ENCODE measurements at places on chromosomes 11 and 22. TPM values are rescaled to one million over a fixed set of nuclear protein-coding genes. Genes with fewer than 3 reads are reported as not detected.

GRCh38 chr11:114180301-114181055 is 115.7 kb upstream of the NNMT start:
- H3K4me3 ChIP-seq, result no peak overlapping the region
- H3K27ac ChIP-seq, result no peak overlapping the region
- peaks cover 47% of the 10 kb centered on the region for H3K27me3 ChIP-seq
- peak; percentile 31 for DNase-seq

DNA sequence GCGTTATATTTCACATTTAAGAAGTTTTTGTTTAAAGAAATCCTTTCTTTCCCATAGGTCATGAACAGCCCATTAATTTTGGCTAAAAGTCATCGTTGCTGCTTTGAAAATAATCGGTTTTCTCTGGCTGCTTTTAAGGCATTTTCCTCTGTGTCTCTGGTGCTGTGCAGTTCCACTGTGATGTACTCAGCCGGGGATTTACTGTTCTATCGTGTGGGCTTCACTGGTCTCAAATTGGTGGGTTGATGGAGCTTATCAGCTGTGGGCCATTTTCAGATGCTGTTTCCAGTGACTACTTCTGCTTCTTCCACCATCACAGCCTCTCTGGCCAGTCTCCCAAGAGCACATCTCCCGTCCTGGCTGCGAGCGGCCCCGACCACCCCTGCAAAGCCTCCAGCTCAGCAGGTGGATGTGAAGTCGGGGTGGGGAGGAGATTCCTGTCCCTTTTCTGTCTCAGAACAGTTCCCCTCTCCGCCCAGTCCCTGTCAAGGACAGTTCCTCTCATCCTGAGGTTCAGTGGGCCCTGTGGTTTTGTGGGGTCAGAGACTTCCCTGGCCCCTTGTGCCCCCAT is 20.3 kb downstream of the IFITM10 start:
- no peak for DNase-seq
- H3K4me3 ChIP-seq, result no peak overlapping the region
- H3K27me3 ChIP-seq, result peaks cover 32% of the 10 kb centered on the region
- H3K36me3 ChIP-seq, result no peaks in the 10 kb centered on the region
- H3K27ac ChIP-seq, result no peak overlapping the region

DNA sequence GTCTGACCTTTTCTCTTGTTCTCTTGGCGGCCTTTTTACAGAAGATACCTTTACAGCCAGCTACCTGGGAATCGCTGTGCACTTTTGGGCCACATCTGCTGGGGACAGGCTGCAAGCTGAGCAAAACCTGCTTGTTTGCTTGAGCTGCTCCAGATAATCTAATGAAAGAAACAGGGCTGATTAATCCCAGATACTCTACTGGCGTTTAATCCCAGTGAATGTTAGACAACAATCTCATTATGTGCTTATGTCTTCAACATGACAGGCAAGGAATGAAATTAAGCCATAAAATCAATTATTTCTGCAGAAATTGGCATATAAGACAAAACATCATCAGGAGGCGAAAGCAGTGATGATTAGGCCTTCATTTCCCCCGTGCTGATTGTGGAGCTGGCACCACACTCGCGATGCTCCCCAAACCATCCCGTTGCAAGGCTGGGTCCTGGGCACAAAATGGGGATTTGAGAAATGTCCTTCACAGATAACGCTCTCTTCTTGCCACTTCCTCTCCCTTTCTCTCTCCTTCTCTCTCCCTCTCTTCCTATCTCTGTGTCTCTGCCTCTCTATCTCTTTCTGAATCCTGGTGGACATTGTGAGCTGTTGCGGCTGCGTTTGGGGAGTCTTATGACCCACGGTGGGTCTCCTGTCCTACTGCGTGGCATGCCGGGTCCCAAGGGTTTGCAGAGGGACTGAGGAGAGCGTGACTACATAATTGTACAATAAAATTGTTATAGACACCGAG is 1053.8 kb downstream of the TBC1D22A start:
- no peaks in the 10 kb centered on the region for H3K36me3 ChIP-seq
- no peaks in the 10 kb centered on the region for H3K4me1 ChIP-seq
- DNase-seq, result no peak
- H3K27me3 ChIP-seq, result no peaks in the 10 kb centered on the region

SGSM1 gene
- total RNA-seq, result not detected

DNA sequence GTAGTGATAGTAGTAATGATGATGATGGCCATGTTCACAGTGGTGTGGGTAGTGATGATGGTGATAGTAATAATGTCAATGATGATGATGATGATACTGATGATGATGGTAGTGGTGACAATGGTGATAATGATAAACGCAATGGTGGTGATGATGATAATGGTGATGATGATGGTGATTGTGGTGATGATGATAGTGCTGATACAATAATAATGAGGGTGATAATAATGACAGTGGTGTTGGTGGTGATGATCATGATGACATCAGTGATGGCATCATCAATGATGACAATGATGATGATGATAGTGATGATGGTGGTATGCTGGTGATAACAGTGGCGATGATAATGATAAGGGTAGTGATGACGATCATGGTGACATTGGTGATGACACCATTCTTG is 92.3 kb downstream of the MPPED1 start:
- no peaks in the 10 kb centered on the region for H3K36me3 ChIP-seq
- H3K27me3 ChIP-seq, result no peaks in the 10 kb centered on the region
- no peak overlapping the region for H3K4me3 ChIP-seq
- no peak overlapping the region for H3K27ac ChIP-seq
- no peak for DNase-seq
- no peaks in the 10 kb centered on the region for H3K4me1 ChIP-seq

DNA sequence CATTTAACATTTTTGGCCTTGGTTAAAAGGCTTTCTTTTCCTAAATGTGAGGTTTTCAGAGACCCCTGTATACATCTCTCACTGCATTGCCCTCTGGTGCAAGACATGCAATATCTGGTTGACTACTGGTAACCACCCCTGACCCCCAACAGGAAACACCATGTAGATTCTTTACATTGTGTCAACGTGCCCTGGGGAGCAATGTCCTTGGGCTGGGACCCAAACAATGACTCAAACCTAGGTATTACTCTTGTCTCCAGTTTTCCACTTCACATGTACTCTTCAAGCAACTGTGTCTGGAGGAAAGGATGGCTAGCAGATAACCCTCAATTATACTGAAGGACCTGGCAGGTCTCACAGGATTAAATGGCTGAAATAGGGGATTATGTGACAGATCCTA is 1.1 kb upstream of the GPR83 start:
- peak; percentile 5 for DNase-seq
- no peaks in the 10 kb centered on the region for H3K4me1 ChIP-seq
- H3K4me3 ChIP-seq, result 0 out of 2 replicates have a peak overlapping the region, but pooled peaks have one; percentile 72
- no peaks in the 10 kb centered on the region for H3K36me3 ChIP-seq
- H3K27ac ChIP-seq, result no peak overlapping the region

- peak; percentile 34 for DNase-seq
- peak overlapping the region; percentile 80 for H3K4me3 ChIP-seq
- H3K36me3 ChIP-seq, result no peaks in the 10 kb centered on the region
- H3K27ac ChIP-seq, result peak overlapping the region; percentile 74
Observed at GRCh38 chr22:50473088-50473487, 1.7 kb downstream of the SBF1 start.

KRTAP5-1 gene
- total RNA-seq, result not detected

- H3K27ac ChIP-seq, result peak overlapping the region; percentile 81
- peaks cover 4% of the 10 kb centered on the region for H3K4me1 ChIP-seq
- peaks cover 23% of the 10 kb centered on the region for H3K36me3 ChIP-seq
Observed at GRCh38 chr11:73359930-73360742, 16.1 kb upstream of the RELT start.

DNA sequence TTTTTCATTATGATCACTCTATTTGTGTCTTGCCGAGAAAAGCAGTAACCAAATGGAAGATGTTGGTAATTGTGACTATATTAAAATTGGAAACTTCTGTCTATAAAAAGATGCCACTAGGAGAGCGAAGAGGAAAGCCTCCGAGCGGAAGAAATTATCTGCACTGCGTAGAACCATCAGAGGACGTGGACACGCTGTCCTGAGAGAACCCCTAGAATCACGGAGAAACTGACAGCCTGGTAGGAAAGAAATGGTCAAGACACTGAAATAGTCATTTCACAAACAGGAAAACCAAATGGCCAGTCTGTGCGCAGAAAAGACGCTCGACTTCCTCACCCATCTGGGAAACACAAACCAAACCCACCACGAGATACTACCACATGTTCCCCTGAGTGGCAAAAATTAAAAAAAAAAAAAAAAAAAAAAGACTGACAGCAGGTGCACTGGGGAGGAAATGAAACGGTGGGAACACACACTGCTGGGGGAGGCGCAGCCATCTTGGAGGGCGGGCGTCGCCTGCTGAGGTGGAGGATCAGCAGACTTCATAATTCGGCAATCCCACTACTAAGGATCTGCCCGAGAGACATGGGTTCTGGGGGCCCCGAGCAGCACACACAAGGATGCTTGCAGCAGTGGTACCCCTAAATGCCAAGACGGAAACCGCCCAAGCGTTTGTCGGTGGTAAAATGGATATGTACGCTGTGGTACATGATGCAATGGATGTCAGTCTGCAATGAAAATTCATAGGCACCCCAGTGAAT is 21.3 kb downstream of the IFITM10 start:
- no peak for DNase-seq
- H3K4me1 ChIP-seq, result no peaks in the 10 kb centered on the region
- H3K4me3 ChIP-seq, result no peak overlapping the region
- no peak overlapping the region for H3K27ac ChIP-seq

SCN2B gene
- total RNA-seq, result not detected

DNA sequence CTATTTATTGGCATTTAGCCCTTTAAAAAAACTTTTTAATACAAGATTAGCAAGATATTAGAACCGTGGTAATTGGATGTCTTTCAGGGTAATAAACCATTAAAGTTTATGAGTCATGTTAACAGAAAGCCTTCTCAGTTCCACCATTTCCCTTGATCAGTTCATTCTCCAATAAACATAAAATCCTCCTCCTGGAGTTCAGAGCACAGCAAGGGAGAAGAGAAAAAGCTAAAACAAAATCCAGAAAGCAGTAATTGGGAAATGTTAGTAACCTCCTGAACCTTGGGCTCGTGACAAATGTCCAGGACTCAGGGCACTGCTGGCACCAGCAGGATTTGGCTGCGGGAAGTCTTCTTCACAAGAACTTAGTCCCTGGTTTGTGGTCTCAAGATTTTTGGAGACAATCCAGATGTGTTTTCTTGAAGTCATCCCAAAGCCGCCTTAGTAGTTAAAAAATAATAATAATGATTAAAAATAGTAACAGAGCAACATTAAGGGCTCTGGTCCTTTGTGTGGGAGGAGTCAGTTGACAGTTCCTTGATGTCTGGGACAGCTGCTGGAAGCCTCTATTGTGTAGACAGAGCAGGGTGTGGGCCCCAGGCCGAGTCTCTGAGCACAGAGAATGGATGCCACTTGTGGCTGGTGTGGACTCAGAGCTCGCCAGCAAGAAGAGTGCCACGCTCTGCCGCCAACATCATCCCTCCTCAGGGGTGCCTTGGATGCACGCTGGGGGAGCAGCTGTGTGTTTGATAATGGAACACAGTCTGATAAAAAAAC is 43.4 kb upstream of the PITPNB start:
- no peak overlapping the region for H3K4me3 ChIP-seq
- peak; percentile 14 for DNase-seq
- H3K4me1 ChIP-seq, result peaks cover 11% of the 10 kb centered on the region
- no peaks in the 10 kb centered on the region for H3K36me3 ChIP-seq
- no peak overlapping the region for H3K27ac ChIP-seq
- no peaks in the 10 kb centered on the region for H3K27me3 ChIP-seq

HTR3A gene
- total RNA-seq, result not detected

CSF2RB gene
- 4.4 TPM for total RNA-seq

KIAA0930 gene
- total RNA-seq, result 49.2 TPM

CCDC188 gene
- 1.8 TPM for total RNA-seq

DNA sequence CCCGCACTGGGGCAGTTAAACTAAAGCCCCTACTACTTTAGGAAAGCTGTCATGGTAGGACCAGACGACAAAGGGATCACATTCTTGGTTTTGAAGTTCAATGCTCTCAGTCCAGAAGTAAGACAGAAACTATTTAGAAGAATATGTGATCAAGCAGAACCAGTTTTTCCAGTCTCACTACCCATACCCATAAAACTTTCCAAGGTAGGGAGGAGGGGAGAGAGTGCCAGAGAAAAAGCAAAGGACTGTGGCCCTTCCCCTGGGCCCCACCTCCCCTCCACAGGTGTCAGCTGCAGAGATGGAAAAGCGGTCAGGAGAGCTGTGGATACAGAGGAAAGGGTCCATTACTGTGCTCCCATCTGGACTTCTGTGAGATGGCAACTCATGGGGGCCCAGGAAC is 587.1 kb downstream of the SOX6 start:
- no peaks in the 10 kb centered on the region for H3K27me3 ChIP-seq
- DNase-seq, result no peak
- no peak overlapping the region for H3K4me3 ChIP-seq

GRCh38 chr11:95095858-95096587 is 6.4 kb downstream of the ENDOD1 start:
- H3K27me3 ChIP-seq, result no peaks in the 10 kb centered on the region
- peaks cover 33% of the 10 kb centered on the region for H3K4me1 ChIP-seq
- H3K4me3 ChIP-seq, result peak overlapping the region; percentile 48
- peak overlapping the region; percentile 65 for H3K27ac ChIP-seq

GRCh38 chr11:75461151-75461550 is 28.1 kb upstream of the KLHL35 start:
- peak; percentile 57 for DNase-seq
- no peak overlapping the region for H3K27ac ChIP-seq
- no peak overlapping the region for H3K4me3 ChIP-seq
- no peaks in the 10 kb centered on the region for H3K36me3 ChIP-seq
- H3K4me1 ChIP-seq, result peaks cover 12% of the 10 kb centered on the region

OR51E2 gene
- total RNA-seq, result not detected

DNA sequence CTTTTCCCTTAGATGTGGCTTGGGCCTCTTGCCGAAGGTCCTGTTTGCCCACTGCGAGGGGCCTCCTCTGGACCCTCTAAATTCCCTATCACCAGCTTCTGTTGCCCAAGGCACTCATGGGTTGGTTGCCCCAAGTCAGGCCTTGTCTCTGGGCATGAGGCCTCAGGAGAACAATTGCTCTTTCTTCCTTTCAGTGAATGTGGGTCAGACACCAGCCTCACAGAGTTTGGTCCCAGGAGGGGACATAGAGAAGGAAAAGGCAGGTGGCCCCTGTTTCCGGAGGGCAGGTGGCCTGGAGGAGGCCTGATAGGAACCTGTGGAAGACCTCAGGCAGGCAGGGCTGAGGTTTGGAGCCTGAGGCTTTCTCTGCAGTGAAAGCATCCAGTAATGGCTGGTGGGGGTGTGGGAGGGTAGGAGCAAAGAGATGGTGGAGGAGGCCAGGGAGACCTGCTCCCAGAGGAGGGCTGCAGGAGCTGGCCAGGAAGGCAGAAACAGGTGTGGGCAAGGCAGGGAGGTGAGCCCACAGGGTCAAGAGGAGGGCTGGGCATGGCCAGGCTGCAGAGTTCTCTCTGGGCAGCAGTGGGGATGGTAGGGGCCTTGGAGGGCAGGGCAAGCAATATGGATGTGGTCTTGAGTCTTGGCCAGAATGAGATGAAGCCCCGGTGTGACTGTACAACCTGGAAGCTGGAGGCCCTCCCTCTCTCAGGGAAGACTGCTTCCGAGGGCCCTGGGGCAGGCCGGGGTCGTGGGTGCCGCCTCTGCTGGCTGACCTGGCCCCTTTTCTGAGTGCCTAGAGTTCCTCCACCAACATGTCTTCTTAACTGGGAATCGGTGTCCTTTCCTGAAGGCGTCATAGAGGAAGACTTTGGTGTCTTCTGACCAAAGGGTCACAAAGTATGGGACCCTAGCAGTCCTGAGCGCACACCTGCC is 28.0 kb upstream of the LMO1 start:
- H3K4me1 ChIP-seq, result no peaks in the 10 kb centered on the region
- DNase-seq, result no peak
- H3K4me3 ChIP-seq, result no peak overlapping the region
- H3K36me3 ChIP-seq, result no peaks in the 10 kb centered on the region
- peaks cover 7% of the 10 kb centered on the region for H3K27me3 ChIP-seq

SHANK3 gene
- total RNA-seq, result 0.51 TPM

RAB30 gene
- total RNA-seq, result 10.6 TPM

Measured in GM23248 (cell line).